ENCODE measurements at places on chromosomes 11 and 22.
A peak's percentile ranks its signal among the peaks of the same experiment; 100 is the strongest.

- no peak for DNase-seq
Observed at GRCh38 chr11:133015457-133015856, 516.8 kb downstream of the OPCML start.

- no peak for DNase-seq
Observed at GRCh38 chr11:23539556-23539955, 679.3 kb upstream of the CCDC179 start.

GRCh38 chr22:26616650-26617049 lies 1.2 kb downstream of the CRYBB1 start:
- DNase-seq = no peak

- no peak for DNase-seq
Observed at GRCh38 chr11:116615211-116615865, 157.4 kb downstream of the BUD13 start.

- no peak for DNase-seq
Observed at GRCh38 chr22:30313527-30314363, 13.0 kb downstream of the TBC1D10A start.

GRCh38 chr22:43014316-43014868 lies 557 bp downstream of the PACSIN2 start:
- DNase-seq = peak; percentile 30

DNA sequence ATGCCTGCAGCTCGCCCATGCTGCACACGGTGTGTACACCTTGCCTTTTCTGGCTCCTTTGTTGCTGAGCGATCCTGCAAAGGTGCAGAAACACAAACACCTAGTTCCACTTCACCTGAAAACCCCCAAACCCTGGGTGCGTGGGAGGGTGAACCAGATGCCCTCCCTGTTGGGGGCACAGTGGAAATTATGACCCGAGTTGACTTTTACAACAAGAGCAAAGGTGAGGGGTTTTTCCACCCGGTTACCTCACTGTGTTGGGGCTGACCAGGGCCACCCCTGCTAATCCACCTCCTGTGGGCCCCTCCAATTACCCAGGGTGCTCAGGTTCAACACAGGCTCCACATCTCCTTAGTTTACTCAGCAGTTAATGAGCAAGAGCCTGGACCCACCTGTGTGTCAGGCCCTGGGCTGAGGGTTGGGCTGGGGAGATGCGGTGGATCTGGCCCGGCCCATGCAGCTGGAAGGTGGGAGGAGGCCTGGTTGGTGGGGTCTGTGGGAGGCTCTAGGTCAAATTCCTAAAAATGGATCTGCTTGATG lies 42.1 kb downstream of the LRRC32 start:
- DNase-seq = no peak

DNA sequence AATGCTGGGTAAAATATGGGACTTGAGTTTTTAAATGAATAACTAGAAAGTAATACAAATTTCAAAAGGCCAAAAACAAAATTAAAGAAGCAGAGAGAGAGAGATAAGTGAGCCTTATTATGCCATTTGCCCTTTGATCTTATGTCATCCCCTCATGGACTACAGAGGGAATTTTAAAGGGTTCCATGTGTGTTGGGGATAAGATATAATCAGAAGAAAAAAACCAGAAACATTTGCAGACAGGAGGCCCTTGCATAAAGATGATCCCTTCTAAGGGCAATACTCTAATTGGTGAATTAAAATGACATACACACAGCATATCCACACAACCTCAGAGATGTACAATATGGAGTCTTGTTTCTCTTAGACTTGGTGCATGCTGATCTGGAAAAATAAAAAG lies 406.6 kb upstream of the LARGE1 start:
- no peak for DNase-seq

- DNase-seq = no peak
Observed at GRCh38 chr11:120431633-120432032, 79.9 kb upstream of the GRIK4 start.

GRCh38 chr11:64444838-64445441 lies 86.0 kb downstream of the RPS6KA4 start:
- DNase-seq = no peak

DNA sequence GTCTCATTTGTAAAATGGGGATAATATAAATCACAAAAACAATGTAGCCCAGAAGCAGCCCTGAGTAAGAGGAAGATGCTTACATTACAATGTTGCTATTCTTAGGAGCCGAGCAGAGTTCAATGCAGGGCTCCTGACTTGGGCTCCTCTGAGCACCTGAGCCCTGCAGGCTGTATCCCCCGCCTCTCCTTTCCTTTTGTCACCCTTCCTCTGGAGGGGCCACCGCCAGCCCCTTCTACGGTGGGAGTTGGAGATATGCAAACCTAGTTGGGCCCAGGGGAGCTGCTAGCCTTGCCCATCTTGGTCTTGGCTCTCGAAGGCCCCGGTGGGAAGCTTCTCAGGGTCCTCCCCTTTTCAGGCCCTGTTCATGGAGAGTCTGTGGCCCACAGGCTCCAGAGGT lies 8.4 kb upstream of the CSNK1E start:
- no peak for DNase-seq

- no peak for DNase-seq
Observed at GRCh38 chr11:107549253-107549953, 16.1 kb downstream of the ALKBH8 start.

GRCh38 chr11:34886609-34887008 lies 29.6 kb downstream of the APIP start:
- DNase-seq = no peak

DNA sequence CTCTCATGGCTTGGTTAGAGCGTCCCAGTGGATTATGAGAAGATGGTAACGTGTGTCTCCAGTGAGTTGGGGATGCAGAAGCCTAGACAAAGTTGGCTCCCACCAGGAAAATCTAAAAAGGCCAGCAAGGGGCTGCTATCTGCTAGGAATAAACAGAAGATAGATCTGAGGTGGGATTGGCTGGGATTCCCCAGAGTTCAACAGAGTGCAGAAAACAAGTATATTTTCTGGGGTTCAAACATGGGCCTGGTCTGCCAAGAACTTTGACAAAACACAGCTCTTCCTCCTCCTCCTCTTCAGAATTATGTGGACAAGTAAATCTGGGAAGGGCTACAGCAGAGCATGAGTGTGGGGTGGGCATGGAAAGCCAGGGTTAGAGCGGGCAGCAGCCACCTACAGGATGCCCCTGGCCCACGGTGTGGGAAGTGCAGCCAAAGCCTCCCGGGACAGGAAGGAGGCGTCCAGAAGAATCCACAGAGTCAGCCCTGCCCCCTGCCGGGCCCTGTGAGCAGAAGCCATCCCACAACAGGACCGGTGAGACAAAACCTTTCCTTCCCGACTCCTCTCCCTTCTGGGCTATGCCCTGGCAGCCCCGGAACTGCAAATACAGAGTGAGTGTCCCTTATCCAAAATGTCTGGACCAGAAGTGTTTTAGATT lies 67.1 kb downstream of the CD82 start:
- DNase-seq = no peak

DNA sequence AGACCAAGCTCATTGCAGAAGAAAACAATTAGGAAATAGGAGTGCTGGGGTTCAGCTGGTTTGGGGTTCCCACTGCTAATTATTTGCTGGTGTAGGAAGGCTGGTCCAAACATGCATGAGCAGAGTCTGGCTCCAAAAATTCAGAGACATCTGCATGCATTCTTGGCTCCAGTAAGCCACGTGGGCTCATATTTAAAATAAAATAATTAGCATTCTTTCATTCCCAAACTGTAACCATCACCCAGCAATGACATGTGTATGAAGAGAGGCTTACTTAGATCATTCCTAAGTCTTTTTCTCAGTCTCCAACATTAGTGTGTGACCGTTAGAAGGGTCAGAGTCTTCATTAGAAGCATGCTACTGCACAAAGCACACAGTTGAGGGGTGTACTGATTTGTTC lies 58.4 kb downstream of the EFCAB6 start:
- DNase-seq = no peak

DNA sequence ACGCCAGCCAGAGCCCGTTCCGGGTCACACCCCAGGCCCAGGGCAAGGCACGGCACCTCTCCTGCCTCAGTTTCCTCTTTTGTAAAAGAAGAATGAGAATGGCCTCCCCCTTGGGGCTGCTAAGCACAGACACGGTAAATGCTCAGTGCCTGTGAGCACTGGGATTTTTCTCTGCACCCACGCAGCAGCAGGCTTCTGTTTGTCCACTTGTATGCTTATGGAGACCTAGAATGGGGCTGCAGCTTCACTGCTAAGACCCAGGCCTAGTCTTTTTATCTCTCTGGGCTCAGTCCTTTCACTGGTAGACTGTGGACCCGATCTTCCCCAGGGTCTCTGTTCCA lies 1327.9 kb downstream of the TBC1D22A start:
- no peak for DNase-seq

GRCh38 chr11:7596975-7597391 lies 76.3 kb downstream of the CYB5R2 start:
- DNase-seq = no peak

GRCh38 chr11:42598341-42598740 lies 713.5 kb upstream of the API5 start:
- DNase-seq = no peak

- no peak for DNase-seq
Observed at GRCh38 chr11:64753019-64753379, 6.8 kb downstream of the PYGM start.

- no peak for DNase-seq
Observed at GRCh38 chr11:96062134-96062533, 138.2 kb upstream of the MTMR2 start.

DNA sequence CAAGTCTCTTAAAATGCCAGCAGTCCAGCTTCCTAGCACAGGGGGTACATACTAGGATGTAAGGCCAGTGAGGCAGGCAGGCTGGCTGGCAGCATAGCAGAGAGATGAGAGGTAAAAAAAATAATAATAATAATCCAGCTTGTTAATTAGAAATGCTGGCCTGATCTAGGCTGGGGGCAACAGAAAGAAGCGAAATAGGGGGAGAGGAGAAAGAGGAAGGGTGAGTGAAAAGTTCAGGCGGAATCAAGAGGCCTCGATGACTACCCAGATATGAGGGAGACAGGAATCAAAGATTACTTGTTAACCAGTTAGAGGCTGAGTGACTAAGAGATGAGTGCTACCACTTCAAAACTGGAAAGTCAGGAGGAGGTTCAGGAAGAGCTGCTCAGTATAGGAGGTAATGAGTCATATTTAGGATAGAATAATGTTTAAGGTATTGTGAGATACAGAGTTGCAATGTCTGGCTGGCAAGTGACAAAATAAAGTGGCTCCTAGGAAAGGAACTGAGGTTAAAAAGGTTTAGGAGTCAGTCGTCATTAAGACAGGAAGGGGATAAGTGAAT lies 2.8 kb downstream of the ALKBH8 start:
- no peak for DNase-seq

DNA sequence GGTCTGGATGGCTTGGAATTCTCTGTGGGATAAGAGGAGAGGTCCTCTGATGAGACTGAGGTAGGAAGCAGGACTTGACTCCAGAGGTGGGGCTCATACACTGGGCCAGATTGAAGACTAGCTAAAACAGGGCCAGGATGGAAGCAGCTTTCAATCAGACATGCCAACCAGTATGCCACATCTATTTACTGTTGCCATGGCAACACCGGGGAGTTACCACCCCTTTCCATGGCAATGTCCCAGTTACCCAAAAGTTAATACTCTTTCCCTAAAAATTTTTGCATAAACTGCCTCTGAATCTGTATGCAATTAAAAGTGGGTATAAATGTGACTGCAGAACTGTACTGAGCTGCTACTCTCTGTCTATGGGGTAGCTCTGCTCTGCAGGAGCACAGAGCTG lies 247.5 kb upstream of the ZBED5 start:
- DNase-seq = no peak

DNA sequence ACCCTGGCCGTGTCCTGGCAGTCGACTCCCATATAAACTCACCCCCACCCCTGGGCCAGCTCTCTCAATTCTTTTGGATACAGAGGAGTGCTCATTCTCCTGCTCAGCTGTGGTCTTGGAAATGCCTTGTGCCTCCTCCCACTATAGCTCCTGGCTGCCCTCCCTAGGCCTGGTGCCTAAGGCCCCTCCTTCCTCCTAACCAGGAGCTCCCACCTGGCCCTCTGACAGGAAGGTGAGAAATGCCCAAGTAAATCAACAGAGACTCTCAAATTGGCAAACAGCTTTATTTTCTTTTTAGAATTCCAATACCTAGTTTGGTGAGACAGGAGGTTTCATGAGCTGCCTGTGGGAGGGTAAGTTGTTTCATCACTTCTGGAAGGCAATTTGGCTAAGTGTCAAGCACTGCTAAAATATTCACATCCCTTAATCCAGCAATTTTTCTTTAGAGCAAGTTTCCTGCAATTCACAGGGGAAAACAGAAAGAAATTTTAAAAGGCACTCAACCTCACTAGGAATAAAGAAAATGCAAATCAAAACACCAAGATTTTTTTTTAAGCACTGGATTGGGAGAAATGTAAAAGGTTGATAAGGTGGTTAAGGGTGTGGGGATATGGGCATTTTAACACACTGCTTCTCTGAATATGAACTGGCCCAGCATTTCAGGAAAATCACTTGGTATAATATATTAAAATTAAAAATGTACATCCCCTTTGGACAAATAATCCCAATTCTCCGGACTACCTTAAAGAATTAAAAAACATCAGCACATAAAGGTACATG lies 209.7 kb upstream of the ARHGAP20 start:
- DNase-seq = no peak

DNA sequence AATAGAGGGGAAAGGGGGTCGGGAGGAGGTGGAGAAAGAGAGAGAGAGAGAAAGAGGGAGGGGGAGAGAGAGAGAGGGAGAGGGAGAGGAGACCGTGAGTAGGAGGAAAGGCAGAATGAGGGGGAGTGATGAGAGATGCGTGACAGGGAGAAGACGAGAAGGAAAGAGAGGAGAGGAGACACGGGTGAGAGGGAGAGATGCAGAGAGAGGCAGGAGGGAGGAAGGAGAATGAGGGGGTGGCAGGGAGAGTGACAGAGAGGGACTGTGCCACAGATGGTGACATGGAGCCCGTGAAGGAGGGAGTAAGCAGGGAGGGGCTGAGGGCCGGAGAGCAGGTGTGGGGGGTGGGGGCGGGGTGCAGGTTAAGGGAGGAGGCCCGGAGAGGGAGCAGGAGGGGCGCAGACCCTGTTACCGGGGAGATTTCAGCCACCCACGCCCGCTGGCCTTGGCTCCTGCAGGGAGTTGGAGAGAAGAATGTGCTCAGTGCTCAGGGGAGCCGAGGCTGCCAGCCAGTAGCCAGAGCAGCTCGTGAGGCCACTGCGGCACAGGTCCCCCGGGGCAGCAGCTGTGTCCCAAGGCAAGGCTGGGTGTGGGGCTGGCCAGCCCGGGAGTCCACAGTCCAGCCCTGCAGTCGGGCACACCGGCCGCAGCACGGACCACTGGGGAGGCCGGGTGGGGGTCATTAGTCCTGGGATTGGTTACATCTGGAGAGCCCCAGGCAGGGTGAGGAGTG lies at the start of gene SSTR3:
TSS of gene SSTR3 (minus strand) at position 304 of the 733 bp plus-strand sequence. CDS start 4,674 bp downstream, outside the sequence.
- DNase-seq = no peak

- no peak for DNase-seq
Observed at GRCh38 chr11:113681711-113682413, 24.2 kb downstream of the TMPRSS5 start.
